CD4-positive, alpha-beta T cell treated with Interleukin-15 for 4 hours (primary cell): ENCODE measurements at places on chromosomes 3 and 15.

GRCh38 chr3:46716461-46717441, 918 bp downstream of the PRSS50 start:
- DNase-seq, result no peak

- peak; percentile 14 for DNase-seq
Measured at GRCh38 chr3:184284696-184285095, 8.9 kb downstream of the ECE2 start.

GRCh38 chr3:89360156-89360555, 252.7 kb downstream of the EPHA3 start:
- no peak for DNase-seq

DNA sequence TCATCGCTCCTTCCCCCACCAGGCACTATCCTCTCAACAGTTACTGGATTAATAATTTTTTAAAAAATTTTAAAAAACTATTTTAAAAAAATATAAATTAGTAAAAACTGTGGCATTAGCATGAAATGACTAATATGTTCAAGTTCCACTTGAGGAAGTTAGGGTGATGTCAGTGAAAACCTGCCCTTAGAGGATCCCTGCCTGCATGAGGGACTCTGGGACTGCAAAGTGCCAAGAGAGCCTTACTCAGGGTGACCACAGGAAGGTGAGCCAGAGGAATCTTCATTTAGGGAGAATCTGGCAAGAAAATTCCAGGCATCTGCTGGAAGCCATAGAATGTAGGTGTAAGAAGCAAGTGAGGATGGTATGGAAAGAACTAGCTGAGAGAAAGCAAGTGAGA, 157.7 kb upstream of the BCL6 start:
- no peak for DNase-seq

DNA sequence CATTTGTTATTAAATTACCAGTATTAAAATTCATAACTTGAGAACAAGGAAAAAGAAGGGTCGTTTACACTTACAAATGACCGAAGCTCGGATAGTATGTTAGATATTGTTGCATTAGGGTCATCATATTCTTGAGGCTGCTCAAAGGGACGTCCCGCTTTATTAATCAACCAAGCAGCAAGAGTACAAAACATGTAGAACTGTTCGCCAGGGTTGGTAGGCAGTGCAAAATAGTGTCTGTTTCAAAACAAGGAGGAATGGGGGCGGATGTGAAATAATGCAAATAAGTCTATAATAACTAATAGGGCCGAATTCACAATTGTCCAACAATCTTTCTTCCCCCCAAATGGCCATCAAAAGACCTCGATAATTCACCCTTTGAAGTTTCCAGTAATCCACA, 2.9 kb downstream of the IFT57 start:
- DNase-seq, result no peak

DNA sequence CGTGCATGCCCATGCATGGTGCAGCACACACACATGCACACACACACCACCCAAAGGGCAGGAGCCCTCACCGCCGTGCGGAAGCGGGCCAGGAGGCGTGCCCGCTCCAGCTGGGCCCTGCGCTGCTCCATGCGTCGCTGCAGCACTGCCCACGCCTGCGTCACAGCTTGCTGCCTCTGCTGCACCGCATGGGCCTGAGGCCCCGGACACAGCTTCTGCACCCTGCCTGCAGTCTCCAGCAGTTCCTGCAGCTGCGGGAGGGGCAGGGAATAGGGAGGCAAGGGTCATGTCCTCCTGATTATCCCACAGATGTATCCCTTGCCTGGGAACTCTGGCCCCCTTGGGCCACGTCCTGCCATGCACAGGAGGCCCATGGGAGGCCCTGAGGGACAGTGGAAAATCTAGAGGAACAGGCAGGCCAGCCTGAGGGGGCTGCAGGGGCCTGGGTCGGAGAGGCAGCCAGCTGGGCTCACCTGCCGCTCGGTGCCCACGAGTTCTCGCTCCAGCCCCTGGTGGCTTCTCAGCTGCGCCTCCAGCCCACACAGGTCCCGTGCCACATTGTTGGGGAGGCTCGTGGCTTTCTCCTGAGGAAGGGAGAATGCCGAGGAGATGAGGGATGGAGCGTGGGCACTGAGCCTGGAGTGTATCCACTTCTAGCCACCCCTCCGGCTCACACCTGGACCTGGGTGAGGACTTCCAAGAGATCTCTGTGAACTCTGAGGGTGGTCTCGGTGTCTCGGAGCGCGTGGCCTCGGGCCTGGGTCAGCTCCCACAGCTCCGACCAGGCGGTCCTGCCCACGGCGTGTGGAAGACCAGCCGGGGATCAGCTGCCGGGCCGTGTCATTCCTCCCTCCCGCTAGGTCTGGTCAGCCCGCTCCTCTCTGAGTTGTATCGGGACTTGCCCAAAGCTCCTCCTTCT, 23.8 kb downstream of the SPTBN5 start:
- DNase-seq, result no peak

DNA sequence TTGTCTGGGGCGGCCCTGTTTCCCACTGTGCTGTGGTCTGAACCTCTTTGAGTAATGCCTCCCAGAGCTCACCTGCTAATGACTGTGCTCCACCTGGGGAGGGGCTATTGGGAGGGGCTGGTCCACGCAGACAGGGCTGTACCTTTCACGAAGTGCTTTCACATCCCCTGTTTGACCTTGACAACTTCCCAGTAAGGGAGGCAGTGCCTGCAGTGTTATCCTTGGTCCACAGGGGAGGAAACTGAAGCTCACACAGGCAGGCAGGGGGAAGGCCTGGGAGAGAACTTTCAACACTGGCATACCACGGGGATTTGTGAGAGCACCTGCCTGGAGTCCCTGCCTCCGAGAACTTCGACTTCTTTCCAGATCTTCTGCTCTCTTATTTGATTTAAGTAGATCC, 91.2 kb downstream of the CACNA1D start:
- DNase-seq, result no peak
